ENCODE measurements at places on chromosomes 4 and X.

GRCh38 chr4:105059337-105059736 is 87.3 kb upstream of the TET2 start:
- DNase-seq, result no peak

GRCh38 chrX:39152106-39152649 is 350.9 kb downstream of the MID1IP1 start:
- DNase-seq, result no peak

- DNase-seq, result no peak
Observed at GRCh38 chr4:4423706-4424498, 37.0 kb downstream of the NSG1 start.

DNA sequence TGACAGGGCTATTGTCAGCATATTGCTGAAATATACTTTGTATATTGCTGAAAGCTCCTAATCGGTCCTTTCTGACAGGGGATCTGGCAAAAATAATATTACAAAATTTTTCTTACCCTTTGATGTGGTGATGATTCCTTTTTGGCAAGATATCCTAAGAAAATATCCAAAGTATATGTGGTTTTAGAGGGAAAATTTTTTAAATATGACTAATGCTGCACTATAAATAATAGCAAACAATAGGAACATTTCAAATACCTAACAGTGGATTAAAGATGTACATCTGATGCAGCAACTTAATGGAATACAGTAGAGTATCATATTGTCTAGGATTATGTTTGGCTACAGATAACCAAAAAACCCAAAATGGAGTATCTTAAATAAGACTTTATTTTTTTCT is 49.6 kb downstream of the RRAGB start:
- no peak for DNase-seq

DNA sequence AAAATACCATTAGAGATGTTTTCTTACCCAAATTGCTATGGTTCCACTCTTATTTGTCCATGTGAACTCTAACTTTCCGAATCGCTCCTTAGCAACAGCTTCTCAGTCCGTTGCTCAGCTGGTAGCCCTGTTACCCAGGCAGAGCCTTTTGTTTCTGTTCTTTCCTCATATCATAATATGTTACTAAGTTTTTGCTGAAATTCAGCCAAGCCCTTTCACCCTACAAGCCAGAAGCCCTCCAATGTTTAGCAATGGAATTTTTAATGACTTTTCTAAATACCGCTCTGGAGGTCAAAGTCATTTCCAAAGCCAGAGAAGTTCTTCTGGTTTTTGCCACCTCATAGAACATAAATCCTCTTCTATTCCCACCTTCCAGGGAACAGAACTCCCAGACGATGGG is 1029.5 kb downstream of the C4orf33 start:
- DNase-seq, result no peak

DNA sequence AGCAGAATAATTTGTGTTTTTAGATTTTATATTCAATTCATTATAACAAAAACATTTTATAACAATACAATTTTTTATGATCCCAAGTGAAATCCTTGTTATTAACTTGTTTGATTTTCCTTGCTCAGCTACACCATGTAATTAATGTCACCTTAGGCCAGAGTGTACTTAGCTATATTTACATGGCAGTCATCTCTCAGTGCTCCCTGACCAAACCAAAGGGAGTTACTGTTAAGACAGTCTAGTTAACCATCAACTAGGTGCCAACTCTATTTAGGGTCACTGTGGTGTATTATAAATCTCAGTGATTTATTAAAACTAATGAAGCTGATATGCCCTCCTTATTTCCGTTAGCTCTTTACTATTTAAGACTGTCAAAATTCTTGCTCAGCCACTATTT is 44.4 kb downstream of the CCDC158 start:
- DNase-seq, result peak; percentile 57

GRCh38 chrX:154441984-154442707 is 1.8 kb upstream of the FAM50A start:
- DNase-seq, result no peak

DNA sequence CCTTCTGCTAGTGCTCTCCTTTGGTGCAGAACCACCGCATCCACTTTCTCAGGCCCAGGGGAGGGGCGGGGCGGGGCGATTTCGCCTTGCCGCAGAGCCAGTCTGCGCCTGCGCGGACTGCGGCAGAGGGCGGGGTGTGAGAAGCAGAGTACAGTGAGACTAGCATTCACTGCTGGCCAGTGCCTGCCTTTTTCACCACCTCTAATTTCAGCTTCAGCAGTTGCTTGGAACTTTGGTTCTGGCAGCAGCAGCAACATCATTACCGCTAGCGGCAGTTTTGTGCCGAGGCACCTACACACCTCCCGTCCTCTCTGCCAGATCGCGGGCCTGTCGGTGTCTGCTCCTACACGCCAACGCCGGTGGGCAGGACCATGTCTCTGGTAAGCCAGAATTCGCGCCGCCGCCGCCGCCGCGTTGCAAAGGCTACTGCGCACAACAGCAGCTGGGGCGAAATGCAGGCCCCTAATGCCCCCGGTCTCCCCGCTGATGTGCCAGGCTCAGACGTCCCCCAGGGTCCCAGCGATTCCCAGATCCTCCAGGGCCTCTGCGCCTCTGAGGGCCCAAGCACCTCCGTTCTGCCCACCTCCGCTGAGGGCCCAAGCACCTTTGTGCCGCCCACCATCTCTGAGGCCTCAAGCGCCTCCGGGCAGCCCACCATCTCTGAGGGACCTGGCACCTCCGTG is at the start of gene MAGEE1:
TSS of gene MAGEE1 (plus strand) at position 151 of the 683 bp plus-strand sequence. CDS start at position 372, 221 bp downstream.
- DNase-seq, result no peak

GRCh38 chrX:122579526-122579925 is 604.6 kb upstream of the GRIA3 start:
- DNase-seq, result no peak

- no peak for DNase-seq
Observed at GRCh38 chr4:159016593-159017024, 86.3 kb upstream of the RAPGEF2 start.

DNA sequence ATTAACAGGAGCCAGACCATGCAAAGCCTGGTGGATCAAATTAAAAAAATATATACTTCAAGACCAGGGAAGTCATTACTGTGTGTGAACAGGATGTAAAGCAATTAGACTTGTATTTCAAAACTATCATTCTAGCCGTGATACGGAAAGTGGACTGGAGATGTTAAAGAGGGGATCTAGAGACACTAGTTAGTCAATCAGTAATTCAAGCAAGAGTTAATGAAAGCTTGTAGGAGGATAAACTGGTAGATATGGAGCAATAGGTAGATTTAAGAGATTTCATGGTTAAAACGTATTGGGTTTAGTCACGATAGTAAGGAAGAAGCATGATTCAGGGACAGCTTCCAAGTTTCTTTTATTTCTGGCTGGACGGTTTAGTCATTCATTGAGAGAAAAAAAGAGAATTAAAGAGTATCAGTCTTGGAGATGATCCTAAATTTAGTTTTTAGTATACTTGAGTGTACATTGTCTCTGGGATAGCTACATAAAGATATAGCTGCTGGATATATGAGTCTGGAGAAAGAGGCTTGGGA is 3.9 kb downstream of the MAD2L1 start:
- no peak for DNase-seq

- DNase-seq, result no peak
Observed at GRCh38 chrX:74117962-74118902, 185.7 kb upstream of the ZCCHC13 start.

- no peak for DNase-seq
Observed at GRCh38 chr4:185672618-185673017, 137.3 kb upstream of the PDLIM3 start.

DNA sequence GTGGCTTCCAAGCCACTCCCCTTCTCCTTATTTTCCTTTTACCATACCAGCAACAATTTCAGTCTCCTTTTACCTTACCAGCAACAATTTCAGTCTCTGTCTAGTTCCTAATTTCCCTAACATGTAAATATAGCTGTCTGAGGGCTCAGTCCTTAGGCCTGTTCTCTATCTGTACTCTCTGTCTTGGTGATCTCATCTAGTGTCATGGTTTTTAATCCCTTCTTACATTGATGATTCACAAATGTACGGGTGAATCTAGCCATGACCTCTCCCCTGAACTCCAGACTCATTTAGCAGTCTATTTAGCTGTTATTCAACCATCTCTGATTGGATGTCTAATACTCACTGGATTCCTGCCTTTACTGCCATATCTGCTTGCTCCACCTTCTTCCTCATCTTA is 7.2 kb downstream of the IL15 start:
- no peak for DNase-seq

DNA sequence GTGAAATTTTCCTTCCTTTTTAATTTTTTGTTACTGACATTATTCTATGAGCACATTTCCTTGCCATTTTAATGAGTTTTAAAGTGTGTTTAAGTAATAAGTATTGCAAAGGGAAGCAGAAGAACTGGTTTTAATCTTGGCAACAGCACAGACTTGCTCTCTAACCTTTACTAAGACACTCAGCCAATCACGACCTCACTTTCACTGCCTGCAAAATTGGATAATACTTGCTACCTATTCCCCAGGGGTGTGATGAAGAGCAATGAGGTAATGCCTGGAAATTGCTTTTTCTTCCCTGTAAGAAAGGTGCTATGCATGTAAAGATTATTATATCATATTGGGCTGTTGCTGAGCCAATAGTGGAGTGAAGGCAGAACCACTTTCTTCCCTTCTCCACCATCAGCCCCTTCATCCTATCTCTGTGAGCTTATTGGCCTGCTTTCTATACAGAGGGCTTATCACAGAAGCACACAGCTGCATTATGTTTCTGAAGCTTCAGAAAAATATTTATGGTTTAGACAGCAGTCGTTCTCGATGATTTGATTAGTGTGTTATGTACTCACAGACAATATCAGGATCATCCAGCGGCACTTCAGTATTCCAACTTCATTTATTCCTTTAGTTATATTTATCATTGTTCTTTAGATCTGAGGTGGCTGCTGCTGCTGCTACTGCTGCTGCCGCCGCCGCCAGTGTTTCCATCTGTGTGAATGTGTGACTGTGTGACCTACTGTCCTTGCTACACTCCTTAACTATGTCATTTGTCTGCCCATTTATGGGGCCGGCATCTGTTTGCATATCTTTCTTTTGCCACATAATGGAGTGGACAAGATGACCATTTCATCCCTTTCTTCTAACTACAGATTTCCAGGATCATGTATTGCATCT is 255.1 kb downstream of the C4orf33 start:
- DNase-seq, result no peak

DNA sequence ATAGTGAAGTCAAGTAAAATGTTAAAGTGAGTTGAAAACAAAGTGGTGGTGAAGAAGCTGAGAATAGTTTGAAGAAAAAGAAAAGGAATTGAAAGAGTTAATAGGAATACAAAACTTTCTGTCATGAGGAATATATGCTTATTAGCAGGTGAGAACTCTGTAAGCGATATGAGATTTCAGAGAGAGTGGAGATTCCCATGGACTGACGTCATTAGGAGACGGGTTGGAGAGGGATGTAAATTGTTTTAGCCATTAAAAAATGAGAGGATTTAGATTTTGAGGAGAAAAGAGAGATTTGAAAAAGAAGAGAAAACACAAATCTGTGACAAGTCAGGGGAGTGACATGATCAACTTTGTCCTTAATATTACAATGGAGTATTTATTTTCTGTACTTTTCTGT is 11.7 kb downstream of the NDST4 start:
- no peak for DNase-seq

DNA sequence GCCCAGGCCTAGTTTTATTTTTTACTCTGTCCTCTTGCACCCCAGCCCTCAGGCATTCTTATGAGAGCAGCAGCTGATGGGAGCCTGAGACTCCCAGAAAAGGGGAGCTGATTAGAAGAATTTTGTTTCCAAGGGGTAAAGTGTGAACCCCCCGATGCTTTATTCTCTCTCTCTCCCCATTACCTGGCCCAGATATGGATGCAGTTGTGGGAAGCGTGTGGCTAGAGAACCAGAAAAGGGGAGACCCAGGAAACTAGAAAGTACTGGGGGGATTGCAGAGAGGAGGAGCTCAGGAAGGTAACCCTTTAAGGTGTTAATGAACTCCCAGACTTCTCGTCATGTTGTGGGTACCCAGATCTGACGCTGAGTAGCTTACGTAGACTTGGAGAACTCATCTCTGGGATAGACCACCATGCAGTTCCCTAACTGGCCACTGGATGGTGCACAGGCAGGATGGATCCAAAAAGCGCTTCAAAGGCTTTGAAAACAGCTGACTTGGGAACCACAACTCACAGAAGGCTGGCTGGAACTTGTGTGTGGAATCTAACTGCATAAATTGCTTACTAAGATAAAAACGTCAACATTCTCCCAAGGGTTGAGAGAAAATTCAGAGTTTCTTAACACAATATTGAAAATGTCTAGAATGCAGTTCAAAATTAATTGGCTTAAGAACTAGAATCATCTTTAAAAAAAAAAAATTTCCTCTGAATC is 64.7 kb downstream of the TBC1D14 start:
- peak; percentile 32 for DNase-seq

DNA sequence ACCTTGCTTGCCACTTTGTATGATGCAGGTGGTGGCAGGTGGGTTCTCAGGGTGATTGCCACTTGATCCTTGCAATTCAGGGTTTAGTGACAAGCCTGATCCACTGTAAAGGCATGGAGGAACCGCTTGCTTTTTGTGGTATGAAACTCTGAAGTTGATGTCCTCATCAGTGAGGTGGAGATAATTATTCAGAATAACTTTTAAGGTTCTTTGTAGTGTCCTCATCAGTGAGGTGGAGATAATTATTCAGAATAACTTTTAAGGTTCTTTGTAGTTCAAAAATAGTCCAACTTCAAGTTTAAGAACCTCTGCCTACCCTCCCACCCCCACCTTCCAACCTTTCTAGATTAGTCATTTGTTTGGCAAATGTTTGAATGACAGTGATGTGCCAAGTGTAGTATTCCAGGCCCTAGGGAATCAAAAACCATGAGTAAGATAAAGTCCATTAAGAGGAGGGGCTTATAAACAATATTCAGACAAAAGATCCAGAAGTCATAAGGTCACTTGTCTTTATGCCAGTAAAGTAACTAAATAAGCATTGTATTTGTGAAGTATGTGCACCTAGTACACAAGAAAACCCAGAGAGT is 51.2 kb downstream of the DCUN1D4 start:
- DNase-seq, result no peak

GRCh38 chr4:6169239-6169638 is 31.1 kb downstream of the JAKMIP1 start:
- DNase-seq, result no peak

- no peak for DNase-seq
Observed at GRCh38 chrX:574251-574650, 56.3 kb upstream of the SHOX start.

GRCh38 chr4:62644372-62644771 is 1444.2 kb downstream of the ADGRL3 start:
- DNase-seq, result no peak

- no peak for DNase-seq
Observed at GRCh38 chr4:184697956-184698355, 35.9 kb downstream of the CENPU start.
